ENCODE measurements at places on chromosomes 2 and 18.

- no peak for DNase-seq
Measured at GRCh38 chr2:74806920-74807319, 27.0 kb upstream of the HK2 start.

DNA sequence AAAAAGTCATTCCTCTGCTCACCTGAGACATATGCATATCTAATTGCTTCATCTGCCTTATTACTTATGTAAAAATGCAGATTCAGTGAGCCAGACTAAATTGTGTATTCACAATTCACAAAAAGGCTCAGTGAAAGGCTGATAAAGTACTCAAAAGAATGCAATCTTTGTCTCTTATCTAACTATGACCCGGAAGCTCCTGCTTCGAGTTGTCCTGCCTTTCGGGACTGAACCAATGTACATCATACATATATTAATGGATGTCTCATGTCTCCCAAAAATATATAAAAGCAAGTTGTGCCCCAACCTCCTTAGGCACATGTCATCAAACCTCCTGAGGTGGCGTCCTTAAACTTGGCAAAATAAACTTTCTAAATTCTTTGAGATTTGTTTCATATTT is 120.5 kb downstream of the SCN3A start:
- no peak for DNase-seq

- no peak for DNase-seq
Measured at GRCh38 chr18:2655954-2656236, 369 bp downstream of the SMCHD1 start.

DNA sequence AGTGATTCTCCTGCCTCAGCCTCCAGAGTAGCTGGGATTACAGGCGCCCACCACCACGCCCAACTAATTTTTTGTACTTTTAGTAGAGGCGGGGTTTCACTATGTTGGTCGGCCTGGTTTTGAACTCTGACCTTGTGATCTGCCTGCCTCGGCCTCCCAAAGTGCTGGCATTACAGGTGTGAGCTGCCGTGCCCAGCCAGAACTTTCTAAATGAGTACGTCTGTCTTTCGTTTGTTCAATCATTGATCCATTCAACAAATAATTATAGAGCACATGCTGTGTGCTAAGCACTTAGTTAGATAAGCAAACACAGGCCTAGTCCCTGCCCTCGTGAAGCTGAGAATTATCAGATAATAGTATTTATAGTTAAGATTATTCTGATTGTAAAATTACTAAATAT is 56.5 kb downstream of the TTC39C start:
- no peak for DNase-seq

Measured in D721Med (cell line).